Stimulated activated CD8-positive, alpha-beta memory T cell treated with anti-CD3 and anti-CD28 coated beads, Interleukin-15, amount 100 ng/mL, for 1 hour (primary cell): ENCODE measurements at places on chromosomes 6 and 20.

- no peak for DNase-seq
These were observed 146.2 kb downstream of the VEGFA start for GRCh38 chr6:43915986-43916923.

- DNase-seq: no peak
These were observed 128.3 kb downstream of the FOXA2 start for GRCh38 chr20:22456109-22456508.

DNA sequence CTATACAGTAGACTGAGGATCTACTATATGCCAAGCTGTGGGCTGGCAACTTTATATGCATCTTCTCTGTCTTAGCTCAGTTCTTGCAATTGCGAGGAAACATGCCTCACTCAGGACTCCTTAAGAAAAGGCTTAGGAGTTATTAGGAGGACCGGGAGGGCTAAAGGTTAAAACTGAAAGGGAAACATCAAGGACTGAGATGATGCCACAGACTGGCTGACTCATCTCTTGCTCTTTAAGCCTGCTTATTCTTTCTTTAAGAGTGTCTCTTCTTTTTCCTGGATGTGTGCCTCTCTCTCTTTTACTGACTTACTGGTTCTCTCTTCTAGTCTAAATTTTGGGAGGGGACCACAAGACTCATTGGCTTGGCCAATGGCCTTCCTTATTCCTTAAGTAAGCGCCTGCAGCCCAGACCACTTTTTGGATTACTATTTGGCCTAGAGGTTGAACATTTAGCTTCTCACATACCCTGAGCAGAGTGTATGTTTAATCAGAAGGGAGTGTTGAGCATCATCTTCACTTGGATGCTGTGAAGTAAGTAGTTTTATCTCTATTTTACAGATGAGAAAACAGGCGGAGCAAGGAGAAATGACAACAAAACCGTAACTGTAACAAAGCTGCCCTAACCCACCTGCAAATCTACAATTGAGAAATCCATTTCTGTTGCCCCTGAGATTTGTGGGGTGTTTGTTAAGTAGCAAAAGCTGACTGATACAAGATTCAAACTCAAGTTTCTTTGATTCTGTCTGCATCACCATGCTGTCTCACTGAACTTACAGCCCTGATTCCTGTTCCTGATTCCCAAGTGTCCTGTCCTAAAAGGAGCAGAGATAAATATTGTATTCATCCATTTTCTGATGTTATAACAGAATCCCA lies 7.2 kb upstream of the SDC4 start:
- DNase-seq: no peak

GRCh38 chr6:17354700-17355403 lies 38.5 kb upstream of the CAP2 start:
- no peak for DNase-seq

DNA sequence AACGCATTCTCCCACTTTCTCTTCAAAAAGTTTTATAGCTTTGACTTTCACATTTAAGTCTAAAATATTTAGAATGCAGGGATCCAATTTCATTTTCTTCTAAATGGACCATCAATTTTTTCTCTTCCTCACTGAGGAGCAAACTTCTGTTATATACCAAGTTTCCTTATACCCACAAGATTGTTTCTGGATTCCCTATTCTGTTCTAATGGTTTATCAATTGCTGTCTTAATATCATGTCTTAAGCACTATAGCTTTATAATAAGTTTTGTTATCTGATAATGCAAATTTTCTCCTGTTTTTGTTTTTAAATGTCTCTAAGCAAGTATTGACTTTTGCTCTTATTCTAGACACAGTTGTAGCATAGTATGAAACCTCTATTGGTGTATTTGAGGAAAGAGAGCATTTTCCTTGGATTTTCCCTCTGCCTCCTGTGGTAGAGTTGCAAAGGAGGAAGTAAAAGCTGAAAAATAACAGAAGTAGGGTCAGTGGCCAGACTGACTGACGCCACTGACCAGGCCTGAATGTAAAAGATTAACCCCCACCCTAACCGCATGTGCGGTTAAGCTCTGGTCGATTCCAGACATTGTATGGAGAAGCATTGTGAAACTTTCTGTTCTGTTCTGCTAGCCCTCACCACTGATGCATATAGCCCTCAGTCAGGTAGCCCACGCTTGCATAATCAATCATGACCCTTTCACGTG lies 40.3 kb downstream of the GPX5 start:
- DNase-seq: no peak

GRCh38 chr6:109768485-109768884 lies 77.4 kb downstream of the FIG4 start:
- no peak for DNase-seq

- no peak for DNase-seq
These were observed 3.0 kb downstream of the PPP1R14C start for GRCh38 chr6:150145830-150146229.

- DNase-seq: no peak
These were observed 19.6 kb downstream of the NT5E start for GRCh38 chr6:85469276-85470022.
